Stimulated activated CD8-positive, alpha-beta memory T cell treated with anti-CD3 and anti-CD28 coated beads, Interleukin-15, amount 100 ng/mL, for 24 hours (primary cell): ENCODE measurements at places on chromosomes 12 and 14.

GRCh38 chr14:64060199-64060545 lies 207.4 kb downstream of the SYNE2 start:
- DNase-seq: no peak

- DNase-seq: no peak
Observed at GRCh38 chr14:87994974-87995373, 2.0 kb upstream of the GALC start.

DNA sequence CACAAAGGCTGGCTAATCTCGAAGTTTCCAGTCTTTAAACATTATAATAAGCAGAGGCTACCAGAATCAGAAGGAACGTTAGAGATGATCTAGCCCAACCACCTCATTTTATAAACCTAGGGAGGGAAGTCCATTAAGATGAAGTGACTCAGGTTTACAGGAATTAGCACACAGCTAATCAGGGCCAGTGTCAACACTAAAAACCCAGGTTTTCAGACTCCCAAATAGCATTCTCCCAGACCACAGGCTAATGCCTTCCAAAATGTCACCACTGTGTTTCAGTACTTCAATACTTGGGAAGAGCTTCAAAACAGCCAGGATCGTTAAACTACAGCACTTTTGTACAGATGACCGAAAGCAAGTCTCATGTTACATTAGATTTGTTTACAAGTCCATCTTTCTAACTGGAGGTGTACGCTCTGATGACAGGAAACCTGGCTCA lies 89.2 kb downstream of the FOXN3 start:
- DNase-seq: no peak

GRCh38 chr12:39355841-39356240 lies 87.1 kb downstream of the KIF21A start:
- DNase-seq: no peak

DNA sequence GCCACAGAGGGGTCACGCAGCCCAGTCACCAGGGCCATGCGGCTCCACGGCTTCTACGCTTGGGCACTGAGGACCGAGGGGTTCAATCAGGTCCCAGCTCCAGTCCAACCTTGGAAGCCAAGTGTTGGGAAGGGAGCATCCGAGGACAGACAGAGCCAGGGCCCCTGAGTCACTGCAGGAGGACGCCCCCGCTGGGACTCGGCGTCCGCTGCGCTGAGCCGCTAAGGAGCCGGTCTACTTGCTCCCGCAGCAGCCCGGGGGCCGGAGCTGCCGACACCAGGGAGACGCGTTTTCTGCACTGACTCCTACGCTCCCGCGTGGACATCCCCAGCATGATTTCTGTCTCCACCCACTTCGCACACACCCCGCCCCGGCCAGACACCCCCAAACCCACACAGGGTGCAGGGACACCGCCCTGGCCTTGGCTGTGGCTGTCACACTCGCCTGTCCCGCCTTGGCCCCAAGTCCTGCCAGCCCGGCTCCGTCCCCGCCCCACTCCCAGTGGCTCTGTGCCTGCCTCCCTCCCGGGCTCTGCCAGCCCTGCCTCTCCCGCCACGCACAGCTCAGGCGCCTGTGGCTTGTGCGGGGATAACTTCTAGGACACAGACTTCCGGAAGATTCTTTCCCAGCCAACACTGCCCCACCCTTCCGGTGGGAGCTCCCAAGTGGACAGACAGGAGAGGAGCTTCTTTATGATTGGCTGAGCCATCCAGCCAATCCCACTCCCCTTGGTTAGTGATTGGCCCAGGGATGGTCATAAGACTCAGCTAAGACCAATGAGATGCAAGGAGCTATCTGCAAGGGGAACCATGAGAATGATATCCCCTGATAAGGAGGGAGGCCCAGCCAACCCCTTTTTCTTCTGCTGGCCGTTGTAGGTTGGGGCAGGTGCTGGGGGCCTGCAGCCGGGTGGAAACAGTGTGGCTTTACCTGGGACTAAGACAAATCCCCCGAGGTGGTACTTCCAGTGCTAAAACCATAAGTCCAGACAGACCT lies 118.9 kb upstream of the SFSWAP start:
- no peak for DNase-seq

GRCh38 chr12:14396071-14396470 lies 30.6 kb downstream of the ATF7IP start:
- no peak for DNase-seq

- DNase-seq: no peak
Observed at GRCh38 chr12:113456761-113457160, 14.9 kb downstream of the LHX5 start.

DNA sequence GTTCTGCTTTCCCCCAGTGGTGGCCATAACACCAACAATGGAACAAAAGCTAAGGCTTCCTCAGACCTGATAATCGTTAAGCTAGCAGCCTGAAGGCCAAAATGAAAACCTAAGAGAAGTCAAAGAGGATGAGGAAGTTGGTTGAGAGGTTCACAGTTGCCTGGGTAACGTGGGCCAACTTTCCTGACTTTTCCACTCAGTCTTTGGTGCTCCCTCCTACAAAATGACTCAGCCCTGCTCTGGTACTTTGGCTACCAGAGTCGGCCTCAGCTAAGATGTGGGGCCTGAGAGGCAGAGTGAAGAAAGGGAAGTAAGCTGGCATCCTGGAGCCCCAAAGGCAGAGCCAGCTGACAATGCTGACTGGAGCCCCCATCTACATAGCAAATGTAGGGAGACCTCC lies 14.9 kb upstream of the FKBP11 start:
- DNase-seq: no peak

- no peak for DNase-seq
Observed at GRCh38 chr14:35341454-35341750, 49.2 kb downstream of the PSMA6 start.

- no peak for DNase-seq
Observed at GRCh38 chr12:105273601-105274000, 37.6 kb upstream of the APPL2 start.

DNA sequence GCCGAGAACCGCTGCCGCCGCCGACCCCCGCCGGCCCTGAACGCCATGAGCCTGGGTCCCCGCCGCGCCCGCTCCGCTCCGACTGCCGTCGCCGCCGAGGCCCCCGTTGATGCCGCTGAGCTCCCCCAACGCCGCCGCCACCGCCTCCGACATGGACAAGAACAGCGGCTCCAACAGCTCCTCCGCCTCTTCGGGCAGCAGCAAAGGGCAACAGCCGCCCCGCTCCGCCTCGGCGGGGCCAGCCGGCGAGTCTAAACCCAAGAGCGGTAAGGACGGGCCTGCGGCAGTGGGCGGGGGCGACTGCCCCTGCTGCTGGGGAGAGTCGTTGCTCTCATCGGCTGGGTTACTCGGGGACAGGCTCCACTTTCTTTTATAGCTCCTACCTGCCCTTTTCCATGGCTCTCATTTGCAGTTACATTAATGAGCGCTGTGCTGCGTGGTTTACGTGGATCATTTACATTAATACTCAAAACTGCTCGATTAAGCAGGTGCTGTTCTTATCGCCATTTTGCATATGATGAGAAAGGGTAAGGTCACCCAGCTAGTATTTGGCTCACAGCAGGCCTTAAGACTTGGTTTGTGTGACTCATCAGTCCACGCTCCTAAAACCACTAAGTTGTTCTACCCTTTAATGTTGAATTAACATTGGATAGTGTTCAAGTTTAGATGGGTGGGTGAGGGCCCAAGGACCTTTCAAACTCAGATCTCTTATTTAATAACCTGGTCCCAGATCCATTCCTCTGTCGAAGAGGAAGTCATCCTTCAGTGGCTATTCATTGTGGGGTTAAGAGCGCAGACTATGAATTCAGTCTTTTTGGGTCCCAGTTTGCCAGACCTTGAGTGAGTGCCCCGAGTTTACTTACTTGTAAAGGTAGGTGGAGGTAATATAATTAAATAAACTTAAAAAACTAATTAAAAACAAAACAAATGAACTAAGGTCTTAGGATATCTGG lies 823 bp downstream of the RNF10 start:
- DNase-seq: peak; percentile 10

DNA sequence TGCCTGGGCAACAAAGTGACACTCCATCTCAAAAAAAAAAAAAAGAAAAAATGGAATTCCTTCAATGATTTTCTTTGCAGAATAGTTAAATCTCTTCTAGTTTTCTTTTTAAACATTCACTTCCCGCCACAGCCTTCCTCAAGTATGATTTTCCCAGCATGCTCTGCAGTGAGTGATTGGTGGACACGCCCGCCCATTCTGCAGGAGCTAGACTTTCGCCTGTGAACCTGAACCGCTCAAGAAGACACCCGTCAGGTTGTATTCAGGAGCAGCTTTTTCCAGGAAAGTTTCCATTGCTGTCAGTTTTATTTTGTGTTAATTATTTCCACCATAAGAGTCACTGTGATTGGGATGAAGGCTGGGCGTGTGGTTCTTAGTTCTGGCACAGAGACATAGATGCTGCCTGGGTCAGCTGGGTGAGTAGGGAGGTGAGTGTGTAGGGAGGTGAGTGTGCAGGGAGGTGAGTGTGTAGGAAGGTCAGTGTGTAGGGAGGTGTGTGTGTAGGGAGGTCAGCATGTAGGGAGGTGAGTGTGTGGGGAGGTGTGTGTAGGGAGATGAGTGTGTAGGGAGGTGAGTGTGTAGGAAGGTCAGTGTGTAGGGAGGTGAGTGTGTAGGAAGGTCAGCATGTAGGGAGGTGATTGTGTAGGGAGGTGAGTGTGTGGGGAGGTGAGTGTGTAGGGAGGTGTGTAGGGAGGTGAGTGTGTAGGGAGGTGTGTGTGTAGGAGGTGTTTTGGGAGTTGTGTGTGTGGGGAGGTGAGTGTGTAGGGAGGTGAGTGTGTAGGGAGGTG lies 76.2 kb downstream of the KIF26A start:
- no peak for DNase-seq

GRCh38 chr14:39763402-39763890 lies 331.2 kb upstream of the FBXO33 start:
- no peak for DNase-seq

- no peak for DNase-seq
Observed at GRCh38 chr14:83885837-83886293, 1644.1 kb upstream of the FLRT2 start.

DNA sequence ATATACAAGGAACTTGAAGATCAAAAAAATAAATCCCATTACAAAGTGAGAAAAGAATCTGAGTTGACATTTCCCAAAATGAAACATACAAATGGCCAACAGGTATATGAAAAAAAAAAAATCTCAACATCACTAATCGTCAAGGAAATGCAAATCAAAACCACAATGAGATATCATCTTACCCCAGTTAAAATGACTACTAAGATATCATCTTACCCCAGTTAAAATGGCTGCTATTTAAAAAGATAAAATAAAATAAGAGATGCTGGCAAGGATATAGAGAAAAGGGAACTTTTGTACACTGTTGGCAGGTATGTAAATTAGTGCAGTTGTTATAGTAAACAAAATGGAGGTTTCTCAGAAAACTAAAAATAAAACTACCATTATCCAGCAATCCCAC lies 44.4 kb downstream of the PLEKHG7 start:
- no peak for DNase-seq

GRCh38 chr12:52082988-52083637 lies 3.6 kb downstream of the SMIM41 start:
- peak; percentile 43 for DNase-seq

DNA sequence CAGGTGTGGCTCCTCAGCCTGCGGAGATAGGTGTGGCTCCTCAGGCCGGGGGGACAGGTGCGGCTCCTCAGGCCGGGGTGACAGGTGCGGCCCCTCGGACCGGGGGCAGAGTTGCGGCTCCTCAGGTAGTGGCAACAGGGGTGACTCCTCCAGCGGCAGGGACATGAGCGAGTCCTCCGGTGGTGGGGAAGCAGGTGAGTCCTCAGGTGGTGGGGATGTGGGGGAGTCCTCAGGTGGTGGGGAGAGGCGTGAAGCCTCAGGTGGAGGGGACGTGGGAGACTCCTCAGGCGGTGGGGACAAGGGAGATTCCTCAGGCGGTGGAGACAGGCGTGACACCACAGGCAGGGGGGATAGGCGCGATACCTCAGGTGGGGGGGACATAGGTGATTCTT lies 9.2 kb downstream of the KMT2D start:
- DNase-seq: no peak

DNA sequence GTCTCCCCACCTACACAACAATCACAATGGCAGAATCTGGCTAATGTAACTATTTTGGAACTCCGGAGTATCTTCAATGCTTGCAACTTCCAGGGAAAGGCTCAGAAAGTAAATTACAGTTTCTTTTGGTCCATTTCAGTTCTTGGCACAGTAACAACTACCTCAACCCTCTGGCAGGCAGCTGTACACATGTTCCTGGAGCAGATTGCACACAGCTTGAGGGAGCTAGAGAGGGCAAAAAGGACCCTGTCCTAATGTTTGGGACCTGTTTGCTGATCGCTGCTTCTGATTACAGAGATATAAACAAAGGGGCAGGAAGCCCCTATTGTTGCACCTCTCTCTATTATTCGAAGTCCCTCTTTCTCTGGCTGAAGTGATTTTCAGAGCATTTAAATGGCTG lies 35.2 kb upstream of the SLC38A1 start:
- DNase-seq: no peak

GRCh38 chr14:68892961-68893360 lies 86.1 kb downstream of the ACTN1 start:
- DNase-seq: no peak

DNA sequence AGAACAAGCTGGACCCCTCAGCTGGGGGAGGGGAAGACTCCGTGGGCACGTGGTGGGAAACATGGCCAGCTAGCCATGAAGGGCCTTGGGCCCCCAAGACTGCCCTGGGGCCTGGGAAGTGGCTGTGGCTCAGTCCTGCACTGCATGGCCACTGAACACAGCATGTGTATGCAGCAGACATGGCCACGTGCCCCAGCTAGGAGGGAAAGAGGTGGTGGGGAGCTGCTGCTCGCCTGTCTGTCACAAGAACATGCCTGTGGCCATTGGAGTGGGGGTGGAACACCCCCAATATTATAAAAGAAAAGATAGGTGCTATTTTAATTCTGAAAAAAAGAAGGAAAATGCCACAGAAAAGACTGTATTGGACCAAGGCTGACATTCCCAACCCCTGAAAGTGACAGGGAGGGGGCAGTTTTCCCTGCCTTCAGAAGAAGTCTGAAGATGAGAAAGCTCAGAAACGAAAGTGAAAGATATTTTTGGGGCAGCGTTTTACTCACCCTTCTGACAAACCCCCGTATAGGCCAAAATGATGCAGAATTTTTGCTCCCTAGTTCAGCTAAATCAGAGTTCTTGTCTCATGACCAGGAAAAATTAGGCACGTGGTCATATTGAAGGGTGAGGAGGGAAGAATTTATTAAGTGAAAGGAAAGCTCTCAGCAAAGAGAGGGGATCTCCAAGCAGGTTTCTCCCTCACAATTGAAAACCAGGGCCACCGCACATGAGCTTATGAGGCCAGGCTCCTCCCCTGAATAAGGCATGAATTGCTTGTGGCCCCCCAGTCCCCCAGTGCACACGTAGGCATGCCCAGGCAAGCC lies 35.2 kb upstream of the PCNX1 start:
- no peak for DNase-seq

DNA sequence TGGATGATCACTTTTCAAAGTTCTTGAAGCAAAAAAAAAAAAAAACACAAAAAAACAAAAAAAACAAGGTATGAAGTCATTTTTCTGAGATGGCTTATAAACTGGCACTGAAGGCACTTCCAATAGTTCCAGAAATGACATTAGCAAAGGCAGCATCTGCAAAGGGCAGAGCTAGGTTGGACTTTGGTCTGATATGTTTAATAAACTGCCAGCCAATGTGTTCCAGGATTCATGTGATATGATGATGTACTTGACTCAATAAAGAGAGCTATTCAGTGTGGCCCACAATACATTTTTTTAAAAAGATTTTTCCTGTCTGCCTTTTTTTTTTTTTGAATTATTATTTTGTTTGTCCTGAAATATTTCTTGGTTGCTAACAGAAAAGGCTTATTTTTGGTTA lies 79.6 kb downstream of the VRK1 start:
- DNase-seq: no peak
